SK-N-SH (cell line): ENCODE measurements at places on chromosomes 1 and 21. TPM values are rescaled to one million over a fixed set of nuclear protein-coding genes. Genes with fewer than 3 reads are reported as not detected.

Gene NR1I3
- not detected in 2 replicates for polyA plus RNA-seq

Gene SYCP1
- polyA plus RNA-seq, result not detected in 2 replicates

GRCh38 chr1:55088413-55088812 lies 49.1 kb downstream of the PCSK9 start:
- no peak for DNase-seq

GRCh38 chr1:156765666-156766065 lies 1.7 kb upstream of the PRCC start:
- no peak for DNase-seq

DNA sequence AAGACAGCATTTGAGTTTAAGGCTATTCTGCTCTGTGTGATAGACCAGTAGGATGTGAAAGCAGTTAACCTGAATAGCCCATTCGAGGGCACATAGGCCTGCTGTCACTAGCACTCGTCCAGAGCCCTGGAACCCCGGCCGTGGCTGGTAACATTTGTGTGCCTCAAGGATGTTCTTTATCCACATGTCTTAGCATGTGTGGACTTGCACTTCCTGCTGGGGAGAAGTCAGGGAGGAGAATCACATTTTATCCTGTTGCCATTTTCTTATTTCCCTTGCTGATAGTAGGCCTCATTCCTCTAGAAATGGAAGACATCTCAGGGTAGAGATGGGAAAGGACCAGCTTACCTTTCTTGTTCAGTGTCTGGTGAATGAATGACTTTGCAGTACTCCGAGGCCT lies 54.7 kb downstream of the VPS13D start:
- no peak for DNase-seq

- no peak for DNase-seq
Observed at GRCh38 chr1:212944229-212944901, 6.0 kb upstream of the VASH2 start.

GRCh38 chr1:22731924-22732720 lies 21.5 kb downstream of the EPHB2 start:
- no peak for DNase-seq

Gene CRYBG2
- polyA plus RNA-seq, result 0.08 and 0.49 TPM in 2 replicates

GRCh38 chr1:226656201-226656600 lies 82.9 kb downstream of the ITPKB start:
- no peak for DNase-seq

GRCh38 chr21:30874526-30874925 lies 6.9 kb downstream of the KRTAP11-1 start:
- no peak for DNase-seq

Gene AMY1B
- not detected in 2 replicates for polyA plus RNA-seq
